ENCODE measurements at places on chromosomes 12 and 14.

DNA sequence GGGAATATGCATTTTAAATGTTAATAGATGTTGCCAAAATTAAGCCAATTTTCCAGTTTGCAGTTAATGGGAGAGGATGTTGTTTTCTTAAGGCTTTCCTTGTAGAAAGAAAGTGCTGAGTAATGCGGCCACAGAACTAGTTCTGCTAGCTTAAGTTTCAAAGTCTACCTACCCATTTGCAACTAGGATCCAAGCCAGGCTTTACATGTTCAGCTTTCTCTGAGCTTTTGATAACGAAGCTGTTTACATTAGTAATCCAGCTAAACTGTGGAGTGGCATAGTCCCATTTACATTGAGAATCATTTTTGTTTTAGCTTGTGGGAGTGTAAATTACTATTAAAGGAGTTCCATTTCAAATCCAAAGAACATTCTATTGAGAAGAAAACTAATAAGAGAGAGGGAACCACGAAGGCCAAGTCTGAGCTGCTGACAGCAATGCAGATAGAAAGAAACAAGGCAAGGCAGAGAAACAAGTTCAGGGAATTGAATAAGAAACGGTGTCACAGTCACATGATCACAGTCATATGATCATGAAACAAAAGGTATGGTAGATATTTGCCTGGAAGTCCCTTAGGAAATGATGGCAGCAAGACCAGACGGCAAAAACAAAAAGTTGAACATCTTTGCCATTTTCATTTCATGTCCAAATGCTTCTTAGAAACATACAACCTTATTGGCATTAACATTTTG is 274.9 kb downstream of the PAWR start:
- no peak for DNase-seq

DNA sequence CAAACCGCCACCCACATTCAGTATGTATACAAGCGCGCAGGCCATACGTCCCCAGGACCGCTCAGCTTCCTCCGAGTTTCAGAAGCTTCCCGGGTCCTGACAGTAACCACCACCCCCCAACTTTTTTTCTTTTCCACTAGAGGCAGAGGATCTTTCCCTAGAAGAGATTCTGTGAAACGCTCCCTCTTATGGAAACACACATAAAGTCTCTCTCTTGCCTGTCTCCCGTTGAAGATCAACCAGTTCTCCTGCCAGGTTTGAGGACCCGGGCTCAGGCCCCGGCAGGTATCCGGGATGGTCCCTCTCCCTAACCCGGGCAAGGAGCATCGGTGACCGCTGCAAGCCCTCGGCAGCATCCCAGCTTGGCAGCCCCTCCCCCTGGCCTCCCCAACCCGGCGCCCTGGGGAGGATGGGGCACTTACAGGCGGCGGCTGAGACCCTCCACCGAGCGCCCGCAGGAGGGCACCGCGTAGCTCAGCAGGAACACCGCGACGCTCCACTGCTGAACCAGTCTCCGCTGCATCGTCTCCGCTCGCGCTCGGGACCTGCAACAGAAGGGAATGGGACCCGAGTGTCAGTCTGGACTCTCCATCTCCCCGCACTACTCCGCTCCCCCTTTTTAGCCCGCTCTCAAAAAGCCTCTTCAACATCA is 3.4 kb downstream of the PTHLH start:
- DNase-seq: no peak

GRCh38 chr14:74934041-74934440 is 11.0 kb upstream of the RPS6KL1 start:
- DNase-seq: no peak

GRCh38 chr14:29222671-29223268 is 456.2 kb downstream of the FOXG1 start:
- no peak for DNase-seq

- no peak for DNase-seq
Measured at GRCh38 chr14:98582276-98582675, 689.7 kb downstream of the BCL11B start.

GRCh38 chr12:50117057-50117622 is 5.1 kb downstream of the COX14 start:
- no peak for DNase-seq

- no peak for DNase-seq
Measured at GRCh38 chr14:61870163-61870562, 107.9 kb downstream of the SNAPC1 start.

DNA sequence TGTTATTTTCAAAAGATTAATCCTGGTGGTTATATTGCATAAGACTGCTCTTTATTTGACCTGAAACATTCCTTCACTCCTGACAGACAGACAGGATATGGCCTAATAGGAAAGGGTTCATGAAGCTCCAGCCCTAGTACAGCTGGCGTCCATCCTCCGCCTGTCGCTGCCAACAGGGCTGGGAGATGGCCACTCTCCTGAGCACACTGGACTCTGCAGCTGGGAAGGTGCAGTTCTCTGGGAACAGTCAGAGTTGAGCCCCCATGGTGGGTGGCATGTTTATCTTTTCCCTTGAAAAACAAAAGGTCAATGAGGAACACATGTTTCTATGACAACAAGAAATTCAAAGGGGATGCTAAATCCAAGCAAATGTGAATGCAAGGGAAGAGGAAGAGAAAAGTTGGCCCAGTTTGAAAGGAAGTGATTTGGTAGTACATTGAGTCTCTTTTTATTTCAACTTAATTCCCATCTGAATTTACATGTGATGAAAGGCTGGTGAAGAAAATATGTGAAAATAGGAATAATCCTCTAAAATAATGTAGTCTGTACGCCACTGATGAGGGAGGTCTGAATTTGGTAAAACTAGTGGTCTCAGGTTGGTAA is 89.9 kb upstream of the DCN start:
- DNase-seq: no peak

DNA sequence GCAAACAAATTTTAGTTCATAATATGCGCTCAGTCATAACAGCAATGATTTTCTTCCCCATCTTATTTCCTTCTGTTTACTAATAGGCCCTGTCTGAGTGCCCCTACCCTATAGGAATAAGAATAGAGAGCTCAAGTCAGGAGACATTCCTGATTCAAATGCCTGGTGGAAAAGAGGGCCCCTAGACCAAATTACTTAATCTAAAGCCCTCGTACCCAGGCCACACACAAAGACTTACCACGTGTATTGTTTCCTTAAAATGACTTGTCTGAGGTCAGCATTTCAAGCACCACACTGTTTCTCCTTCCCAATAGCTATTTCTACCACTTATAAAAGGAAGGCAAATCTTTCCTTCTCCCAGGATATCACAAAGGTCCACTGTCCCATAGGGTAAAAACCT is 314.9 kb upstream of the TMTC1 start:
- no peak for DNase-seq

DNA sequence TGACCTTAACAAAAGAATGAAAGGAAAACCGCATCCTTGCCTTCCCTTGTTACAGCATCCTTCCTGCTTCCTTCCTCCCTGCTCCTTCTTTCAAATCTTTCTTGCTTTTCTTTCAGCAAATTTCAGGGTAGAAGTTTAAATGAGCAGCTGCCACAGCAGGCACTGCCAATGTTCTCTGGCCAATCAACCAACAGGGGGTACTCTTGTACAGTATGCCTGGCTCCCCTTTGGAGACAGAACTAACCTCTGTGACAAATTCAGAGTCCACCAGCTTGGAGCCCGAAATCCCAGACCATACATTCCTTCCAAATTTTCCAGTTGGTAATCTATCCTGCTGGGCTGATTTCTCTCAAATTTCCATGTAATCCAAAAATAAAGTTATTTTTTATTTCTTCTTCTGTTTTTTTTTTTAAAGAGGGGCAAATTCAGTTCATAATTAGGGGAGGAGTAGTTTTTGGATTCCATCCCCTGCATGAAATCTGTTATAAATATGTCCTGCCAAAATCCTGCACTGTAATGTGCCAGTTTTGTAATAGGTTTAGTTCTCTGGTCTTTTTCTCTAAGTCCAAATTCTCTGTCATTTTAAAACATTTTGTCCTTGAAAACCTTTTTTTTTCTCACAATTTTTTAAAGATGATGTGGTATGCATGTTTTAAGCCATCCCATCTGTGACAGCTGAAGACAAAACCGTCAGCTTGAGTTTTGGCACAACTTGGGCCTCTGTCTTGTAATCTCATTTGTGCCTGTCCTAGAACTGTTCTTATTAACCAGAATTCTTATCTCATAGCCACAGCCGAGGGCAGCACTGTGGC is 610.0 kb upstream of the LMO3 start:
- DNase-seq: no peak

DNA sequence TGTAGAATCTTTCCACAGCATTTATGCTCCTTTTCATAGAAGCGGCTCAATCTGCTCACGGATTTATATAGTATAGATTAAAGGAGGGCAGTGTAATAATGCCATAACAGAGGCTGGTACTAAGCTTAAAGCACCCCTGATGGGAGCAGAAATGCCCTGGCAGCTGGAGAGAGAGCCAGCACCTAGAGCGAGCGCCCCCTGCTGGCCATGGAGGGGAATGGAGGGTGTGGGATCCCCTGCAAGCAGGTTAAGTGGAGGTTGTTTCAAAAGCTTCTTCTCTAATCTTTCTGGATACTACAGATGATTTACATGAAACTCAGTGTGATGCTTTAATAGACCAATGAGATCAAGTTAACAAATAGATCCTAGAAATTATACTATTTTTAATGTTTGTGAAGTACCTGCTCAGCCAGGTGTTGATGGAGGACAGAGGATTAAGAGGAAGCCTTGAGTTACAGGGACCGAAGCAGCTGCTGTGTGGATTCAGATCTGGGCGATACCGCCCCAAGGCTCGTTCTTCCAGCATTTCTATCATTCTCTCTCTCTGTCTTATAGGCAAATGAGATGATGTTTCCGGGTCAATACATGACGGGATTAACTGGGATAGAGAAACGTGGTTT is 1519.3 kb upstream of the TMEM132C start:
- DNase-seq: no peak

DNA sequence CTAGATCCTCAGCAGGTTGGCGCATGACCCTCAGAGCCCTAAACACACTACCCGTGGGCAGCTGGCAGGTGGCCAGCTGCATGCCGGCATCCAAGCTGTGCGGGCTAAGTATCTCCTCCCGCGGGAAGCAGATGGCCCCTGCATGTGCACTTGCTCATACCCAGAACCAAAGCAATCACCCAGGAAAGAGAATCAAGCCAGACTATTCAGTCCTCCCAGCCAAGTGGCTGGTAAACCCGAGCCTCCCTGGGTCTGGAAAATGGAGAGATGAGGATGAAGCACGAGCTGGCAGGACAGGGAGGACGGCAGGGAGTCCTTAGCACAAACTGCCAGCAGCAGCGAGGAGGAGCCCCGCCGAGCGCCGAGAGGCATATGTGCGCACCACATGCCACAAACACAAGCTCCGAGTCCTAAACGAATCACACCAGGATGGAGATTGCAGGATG is 139.7 kb downstream of the RIMBP2 start:
- no peak for DNase-seq

All from NCI-H1436 treated with DMSO at 0.1 percent for 48 hours (cell line).